HuH-7.5 (cell line): ENCODE measurements at places on chromosomes 7 and 10.

- DNase-seq, result no peak
These were observed 89.8 kb upstream of the HDAC9 start for GRCh38 chr7:18405726-18406125.

GRCh38 chr7:90111-91063, 102.0 kb upstream of the FAM20C start:
- no peak for DNase-seq

GRCh38 chr10:17655567-17656146, 11.7 kb downstream of the STAM start:
- no peak for DNase-seq

DNA sequence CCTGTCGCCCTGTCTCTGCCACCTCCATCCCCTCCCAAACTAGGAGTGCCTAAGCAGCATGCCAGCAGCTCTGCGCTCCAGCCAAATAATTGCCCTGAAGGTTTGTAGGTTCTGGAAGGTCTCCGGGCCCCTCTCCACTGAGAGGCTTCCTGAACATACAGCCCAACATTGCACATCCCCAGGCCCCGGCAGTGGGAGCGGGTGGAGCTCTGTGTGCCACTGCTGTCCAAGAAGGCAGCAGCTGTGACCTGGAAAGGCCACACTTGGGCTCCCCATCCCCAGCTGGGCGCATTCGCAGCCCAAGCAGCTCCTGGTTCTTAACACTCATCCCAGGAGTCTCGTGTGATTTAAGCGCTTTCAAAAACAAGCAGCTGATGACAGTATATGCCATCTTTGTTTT, 95.7 kb downstream of the COL13A1 start:
- DNase-seq, result no peak

GRCh38 chr7:156652886-156653568, 12.5 kb downstream of the RNF32 start:
- DNase-seq, result no peak

GRCh38 chr7:30531286-30531685, 26.7 kb upstream of the GGCT start:
- no peak for DNase-seq

DNA sequence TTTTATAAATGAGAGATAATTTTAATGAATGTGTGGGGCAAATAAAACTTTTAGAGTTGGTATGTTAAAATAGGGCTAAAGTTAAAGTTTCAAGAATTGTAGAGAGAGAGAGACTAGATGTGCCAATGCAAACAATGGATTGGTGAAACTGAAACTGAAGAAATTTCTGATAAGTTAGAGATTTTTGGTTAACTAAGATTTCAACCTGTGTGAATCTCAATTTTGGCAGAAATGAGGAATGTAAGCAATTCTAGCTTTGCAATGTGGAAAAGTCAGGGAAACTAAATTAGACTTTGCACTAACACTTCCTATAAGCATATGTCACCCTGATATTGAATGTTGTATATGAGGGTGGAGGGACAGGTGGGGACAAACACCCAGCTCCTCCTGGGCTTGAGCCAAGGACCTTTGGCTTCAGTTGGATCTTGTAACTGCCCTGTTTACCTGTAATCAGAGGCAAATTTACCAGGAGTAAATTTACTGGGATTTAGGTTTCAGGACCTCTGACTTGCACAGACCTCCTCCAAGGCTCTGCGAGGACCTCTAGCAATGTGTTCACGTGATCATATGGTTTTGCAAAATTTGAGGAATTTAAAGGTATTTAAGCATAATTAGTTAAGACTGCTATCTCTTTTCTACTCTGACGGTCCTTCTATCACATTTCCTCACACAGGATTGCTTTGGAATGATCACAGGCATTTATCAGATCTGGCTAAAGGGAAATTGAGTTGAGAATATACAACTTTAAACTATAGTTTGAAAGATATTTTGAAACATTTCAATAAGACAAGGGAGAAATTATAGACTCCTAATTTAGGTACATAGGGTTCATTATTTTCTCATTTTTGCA, 33.1 kb upstream of the RPA3 start:
- no peak for DNase-seq

- no peak for DNase-seq
These were observed 6.8 kb upstream of the UBN2 start for GRCh38 chr7:139224219-139224618.

DNA sequence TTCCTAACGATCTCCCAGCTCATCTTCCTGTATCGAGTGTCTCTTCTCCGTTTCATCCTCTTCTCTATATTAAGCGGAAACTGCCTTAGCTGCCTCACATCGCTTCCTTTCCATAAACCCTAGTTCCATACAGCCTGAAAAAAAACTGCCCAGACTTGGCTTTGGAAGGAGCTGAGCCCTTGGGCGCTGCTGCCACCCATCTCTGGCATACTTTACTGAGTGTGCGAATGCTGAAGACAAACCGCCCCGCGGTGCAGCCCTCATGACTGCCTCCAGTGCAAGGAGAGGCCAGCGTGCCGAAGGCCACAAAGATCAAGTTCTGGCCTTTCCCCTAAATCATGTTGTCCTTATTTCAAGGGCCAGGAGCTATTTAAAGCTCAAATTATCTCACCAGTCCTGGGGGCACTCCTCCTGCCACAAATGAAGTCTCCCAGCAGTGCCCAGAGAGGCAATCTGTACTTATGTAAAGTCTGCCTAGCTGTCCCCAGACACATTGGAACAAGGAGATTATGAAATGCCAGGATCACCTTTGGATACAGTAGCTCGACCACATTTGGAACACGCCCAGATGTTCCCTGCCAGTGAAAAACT, 25.2 kb downstream of the YWHAG start:
- no peak for DNase-seq

- DNase-seq, result no peak
These were observed 38.2 kb downstream of the SHOC2 start for GRCh38 chr10:110957606-110958005.

GRCh38 chr7:107938456-107939250, 47.7 kb downstream of the DLD start:
- DNase-seq, result no peak

- no peak for DNase-seq
These were observed 1.7 kb upstream of the CFAP43 start for GRCh38 chr10:104233817-104234216.

DNA sequence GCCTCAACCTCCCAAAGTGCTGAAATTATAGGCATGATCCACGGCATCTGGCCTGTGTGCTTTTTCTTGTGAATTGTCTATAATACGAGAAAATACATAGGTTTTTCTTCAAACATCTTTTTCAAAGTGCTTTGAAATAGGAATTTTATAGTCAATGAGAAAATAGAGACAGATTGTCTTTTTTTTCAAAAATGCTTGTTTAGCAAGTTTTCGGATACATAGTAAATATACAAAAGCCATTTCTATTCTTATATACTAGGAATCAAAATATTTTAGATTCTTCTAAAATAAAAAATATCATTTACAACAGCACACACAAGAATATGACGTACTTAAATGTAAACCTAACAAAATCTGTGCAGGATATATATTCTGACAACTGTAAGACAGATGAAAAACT, 1.6 kb upstream of the LYZL2 start:
- no peak for DNase-seq
